ENCODE measurements at places on chromosomes 1 and 21.

DNA sequence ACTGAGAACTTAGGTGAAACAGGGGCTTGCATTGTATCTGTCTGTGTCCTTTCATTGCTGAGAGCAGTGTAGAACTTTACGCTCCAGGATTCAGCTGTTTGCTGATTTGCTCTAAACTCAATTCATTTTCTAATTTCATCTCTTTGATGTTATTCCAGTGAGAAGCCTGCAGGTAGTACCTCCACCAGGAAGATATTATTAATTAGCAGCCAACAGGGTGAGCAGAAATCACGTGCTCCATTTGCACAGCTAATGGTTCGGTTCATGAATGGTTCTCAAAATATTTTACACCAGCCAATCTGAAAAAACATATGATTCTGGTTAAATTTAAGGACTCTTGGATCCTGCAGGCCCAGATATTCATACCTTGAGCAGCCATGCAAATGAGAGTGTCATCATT lies 52.1 kb downstream of the SUSD4 start:
- DNase-seq, result no peak

DNA sequence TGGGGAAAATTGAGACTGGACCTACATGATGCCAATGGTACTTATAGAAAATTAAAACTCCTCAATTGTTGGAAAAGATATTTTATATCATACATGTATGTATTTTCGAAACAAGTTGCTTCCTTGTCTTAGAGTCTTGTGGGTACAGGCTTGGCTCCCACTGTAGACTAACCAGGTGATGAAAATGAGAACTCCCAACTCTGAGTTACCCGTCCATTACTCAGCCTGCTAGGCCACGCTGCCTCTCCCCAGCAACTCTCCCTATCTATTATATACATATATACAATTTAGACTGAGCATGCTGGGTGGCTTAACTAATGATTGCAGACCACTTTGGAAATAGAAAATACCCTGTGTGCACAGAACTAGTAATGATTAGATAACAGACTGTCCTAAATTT lies 628.7 kb downstream of the LMO4 start:
- DNase-seq, result no peak

GRCh38 chr1:113530021-113530420 lies 139.7 kb downstream of the MAGI3 start:
- no peak for DNase-seq

DNA sequence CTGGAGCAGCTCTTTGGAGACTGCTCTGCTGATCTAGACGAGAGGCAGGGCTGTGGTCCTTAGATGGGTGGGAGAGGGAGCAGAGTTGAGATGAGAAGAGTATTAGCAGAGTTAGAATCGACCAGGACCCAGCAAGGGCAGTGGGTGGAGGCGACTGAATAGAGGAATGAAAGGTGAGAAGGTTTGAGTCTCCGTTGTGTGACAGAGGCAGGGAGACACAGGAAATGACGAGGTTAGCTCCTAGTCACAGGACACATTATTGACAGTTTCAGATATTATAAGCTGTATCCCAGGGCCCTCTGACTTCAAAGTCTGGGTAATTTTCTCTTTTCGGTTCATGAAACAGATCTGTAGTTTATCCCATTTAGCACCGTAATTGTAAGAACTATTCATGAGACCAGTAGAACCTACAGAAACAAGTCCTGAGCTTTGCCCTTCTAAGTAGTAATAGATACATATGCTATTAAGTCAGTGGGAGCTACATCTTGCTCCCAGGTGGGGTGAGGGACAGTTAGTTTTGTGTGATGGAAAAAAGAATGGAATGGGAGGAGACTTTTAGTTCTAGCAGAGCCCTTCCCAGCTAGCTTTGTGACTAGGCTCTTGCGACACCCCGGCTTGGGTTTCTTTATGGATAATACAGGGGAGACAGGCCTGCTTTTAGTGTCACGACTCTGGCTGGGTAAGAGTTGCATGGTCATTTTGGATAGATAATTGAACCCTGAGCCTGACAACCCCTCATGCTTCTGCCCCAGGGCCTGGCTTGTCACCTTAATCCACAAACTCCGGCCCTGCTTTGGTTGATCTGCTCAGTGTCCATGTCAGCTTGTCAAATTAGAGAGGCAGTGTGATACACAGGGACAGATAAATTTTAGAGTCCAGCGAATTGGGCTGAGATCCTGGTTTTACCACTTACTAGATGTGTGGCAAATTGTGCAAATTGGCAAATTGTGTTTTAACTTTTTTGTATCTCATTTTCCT lies 70.2 kb downstream of the UCK2 start:
- peak; percentile 83 for DNase-seq

GRCh38 chr1:53942127-53942957 lies 3.2 kb downstream of the IFT25 start:
- no peak for DNase-seq

- no peak for DNase-seq
Measured at GRCh38 chr1:172973424-172973823, 77.3 kb downstream of the TNFSF18 start.

DNA sequence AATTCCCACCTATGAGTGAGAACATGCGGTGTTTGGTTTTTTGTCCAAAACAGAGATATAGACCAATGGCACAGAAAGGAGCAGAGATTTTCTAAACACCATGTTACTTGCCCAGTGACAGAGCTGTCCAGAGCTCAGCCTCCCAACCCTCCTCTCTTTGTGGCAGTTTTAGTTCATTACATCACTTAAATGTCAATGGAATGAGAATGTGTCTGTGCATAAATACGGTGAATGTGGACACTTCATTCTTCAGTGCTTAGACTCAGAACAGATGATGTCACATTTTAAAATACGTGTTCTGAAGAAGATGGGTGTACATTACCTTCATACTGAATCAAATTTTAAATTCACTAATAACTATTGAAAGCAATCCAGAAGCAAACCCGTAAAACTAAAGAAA lies 374.9 kb downstream of the DSCAM start:
- no peak for DNase-seq

- DNase-seq, result no peak
Measured at GRCh38 chr21:41761934-41762635, 4.8 kb downstream of the RIPK4 start.

- DNase-seq, result peak; percentile 79
Measured at GRCh38 chr1:77438236-77438913, 156.6 kb downstream of the AK5 start.

DNA sequence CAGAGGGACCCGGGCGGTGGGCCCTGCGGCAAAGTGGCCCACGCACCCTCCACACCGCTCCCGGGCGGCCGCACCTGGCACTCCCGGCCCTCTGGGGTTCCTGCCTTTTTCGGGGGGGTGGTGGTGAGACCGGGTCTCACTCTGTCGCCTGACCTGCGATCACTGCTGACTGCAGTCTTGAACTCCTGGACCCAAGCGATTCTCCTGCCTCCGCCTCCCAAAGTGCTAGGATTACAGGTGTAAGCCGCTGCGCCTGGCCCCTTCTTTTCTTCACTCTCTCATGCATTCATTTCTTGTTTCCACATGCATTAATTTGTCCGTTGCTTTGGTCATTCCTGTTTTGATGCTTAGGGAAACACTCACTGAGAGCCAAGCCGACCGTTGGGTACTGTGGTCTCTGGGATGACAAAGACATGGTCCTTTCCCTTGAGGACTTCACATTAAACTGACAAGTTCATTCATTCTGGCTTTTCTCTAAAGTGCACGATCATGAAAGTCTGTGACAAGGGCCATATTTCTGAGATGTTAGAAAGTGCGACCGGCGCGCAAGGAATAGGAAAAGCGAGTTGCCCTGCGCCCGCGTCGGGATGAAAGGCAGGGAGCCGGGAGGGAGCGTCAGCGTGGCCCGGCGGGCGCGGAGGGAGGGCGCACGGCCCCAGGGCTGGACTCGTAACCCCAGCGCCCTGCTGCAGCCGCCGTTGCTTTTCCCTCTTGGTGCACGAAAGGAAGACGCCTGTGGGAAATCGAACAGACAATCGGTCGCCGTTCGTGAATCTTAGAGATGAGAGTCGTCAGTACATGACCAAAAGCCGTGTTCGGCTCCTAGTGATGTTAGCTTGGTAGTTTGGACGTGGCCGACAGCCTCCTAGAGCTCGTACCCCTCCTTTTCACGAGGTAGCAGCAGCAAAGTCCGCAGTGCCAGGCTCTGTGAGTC lies 1.0 kb upstream of the MCOLN2 start:
- DNase-seq, result peak; percentile 10

DNA sequence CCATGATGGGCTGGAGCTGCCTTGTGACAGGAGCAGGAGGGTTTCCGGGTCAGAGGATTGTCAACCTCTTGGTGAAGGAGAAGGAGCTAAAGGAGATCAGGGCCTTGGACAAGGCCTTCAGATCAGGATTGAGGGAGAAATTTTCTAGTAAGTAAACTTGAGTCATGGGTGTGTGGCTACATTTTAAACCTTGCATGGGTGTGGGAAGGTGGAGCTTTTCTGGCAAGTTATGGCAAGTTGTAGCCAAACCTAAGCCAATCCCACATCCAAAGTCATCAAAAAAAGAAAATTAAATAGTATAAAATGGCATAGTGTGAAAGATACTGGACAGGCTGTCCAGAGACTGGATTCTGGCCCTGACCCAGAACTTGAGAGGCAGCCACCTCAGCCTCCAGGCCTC lies 39.8 kb upstream of the HSD3B1 start:
- DNase-seq, result no peak

DNA sequence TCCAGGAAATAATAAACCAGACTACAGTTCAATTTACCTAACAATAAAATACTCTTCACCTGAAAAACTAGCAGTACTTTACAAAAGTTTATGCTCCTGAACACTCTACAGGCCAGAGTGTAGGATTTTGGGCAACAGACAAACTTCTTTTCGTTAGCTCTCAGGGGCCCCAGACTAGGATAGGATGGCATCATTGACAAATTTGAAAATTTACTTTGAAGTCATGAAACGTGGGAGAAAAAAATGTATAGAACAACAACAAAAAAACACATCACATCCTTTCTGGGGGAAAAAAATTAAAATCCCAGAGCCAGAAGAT lies 1.2 kb downstream of the PTP4A2 start:
- no peak for DNase-seq

DNA sequence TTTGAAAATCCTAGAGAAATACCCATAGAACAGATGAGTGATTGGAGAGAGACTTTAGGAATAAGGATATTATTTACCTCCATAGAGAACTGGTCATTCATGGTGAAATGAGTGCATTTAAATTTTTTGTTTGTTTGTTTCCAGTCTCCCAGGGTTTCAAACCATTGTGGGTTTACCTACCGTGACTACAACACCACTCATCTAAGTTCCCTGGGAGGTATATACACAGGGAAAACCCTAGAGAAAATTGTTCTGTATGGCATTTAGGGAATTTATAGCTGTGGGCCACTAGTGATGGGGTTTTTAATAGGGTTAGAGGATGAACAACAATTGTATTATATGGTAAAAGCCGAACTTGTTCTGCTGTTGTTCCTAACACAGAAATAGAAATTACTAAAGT lies 109.2 kb downstream of the USP25 start:
- no peak for DNase-seq

Measured in fibroblast of villous mesenchyme (primary cell).